ENCODE measurements at places on chromosomes 4 and X.

DNA sequence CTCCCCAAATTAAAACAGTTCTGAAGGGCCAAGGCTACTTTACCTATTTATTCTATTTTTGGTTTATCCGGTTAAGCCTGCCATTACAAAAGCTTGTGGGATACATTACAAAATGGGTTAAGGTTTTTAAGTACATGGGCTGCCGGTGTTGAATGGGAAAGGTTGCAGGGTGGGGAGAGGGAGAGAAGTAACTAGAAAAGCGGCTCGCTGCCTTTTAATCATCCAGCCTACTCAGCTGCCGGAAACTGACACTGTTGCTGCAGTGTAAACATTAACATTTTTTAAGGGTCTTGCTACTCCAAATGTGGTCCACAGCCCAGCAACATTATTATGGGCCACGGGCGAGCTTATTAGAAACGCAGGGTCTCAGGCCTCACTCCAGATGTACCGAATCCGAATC lies 1.5 kb upstream of the IL1RAPL1 start:
- no peak for DNase-seq

GRCh38 chrX:18348047-18348446 lies 6.4 kb downstream of the SCML2 start:
- DNase-seq: no peak

DNA sequence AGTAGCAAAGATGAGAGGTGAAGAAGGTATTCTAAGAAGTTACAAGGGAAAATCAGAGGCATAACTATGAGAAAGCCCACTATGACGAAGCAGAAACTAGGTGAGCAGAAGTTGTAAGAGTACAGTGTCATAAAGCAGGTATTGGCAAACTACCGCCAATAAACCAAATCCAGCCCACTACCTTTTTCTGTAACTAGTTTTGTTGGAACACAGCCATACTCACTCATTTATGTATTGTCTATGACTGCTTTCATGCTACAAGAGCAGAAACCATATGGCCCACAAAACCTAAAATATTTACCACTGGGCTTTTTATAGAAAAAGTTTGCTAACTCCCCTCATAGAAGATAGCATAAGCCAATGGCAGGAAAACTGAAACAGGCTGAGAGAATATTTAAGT lies 31.8 kb upstream of the ZCCHC13 start:
- DNase-seq: no peak

GRCh38 chr4:141757287-141757686 lies 120.9 kb downstream of the IL15 start:
- no peak for DNase-seq

GRCh38 chr4:179803857-179804256 lies 2361.6 kb upstream of the AGA start:
- DNase-seq: no peak

- no peak for DNase-seq
These were observed 25.8 kb downstream of the OTUD4 start for GRCh38 chr4:145154573-145154972.

GRCh38 chr4:76301068-76301774 lies 5.3 kb upstream of the STBD1 start:
- DNase-seq: no peak

- no peak for DNase-seq
These were observed 51.1 kb downstream of the WDFY3 start for GRCh38 chr4:84915396-84915780.

DNA sequence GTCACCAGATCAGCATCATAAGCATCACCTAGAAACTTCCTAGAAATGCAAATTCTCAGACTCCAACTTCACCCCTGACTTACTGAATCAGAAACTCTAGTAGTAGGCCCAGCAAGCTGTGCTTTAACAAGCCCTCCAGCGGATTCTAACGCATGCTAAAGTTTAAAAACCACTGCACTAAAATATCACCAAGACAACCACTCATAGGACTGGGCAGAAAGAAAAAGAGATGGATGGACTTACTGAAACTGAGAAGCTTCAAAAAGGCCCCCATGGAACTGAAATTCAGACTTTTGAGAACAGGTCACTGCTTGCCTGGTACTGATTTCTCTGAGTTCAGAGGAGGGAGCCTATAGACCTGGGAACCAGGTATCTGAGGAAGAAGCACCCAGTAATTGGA lies 40.1 kb downstream of the FAM241A start:
- no peak for DNase-seq

DNA sequence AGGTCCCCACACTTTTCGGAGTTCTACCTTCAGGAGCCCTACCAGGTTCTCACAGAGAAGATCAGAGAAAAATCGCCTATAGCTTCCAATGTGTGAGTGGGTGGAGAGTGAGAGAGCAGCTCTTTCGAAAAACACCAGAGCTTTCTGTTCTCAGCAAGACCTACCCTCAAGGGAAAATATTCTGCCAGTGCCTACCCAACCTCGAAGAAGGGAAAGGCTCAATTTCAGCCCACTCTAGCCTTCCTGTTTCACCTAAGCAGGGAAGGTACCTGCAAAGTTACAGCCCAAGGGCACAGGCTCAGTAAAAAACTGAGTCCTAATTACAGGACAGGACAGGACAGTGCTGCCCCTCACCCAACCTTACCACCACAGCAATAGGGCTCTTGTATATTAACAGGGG lies 104.0 kb upstream of the WDR17 start:
- DNase-seq: no peak

DNA sequence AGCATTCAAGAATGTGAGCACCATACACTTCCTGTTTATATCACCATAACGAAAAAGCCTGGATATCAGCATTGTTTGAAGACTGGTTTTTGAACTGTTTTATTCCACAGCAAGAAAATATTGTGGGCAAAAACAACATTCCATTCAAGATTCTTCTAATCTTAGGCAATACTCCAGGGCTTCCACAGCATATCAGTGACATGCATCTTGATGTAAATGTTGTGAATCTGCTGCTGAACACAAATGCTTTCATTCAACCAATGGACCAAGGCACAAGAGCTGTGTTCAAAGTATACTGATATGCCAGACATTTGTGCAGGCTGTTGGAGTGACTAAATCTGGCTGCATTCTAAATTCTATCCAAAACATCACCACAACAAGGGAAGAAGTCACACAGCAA lies 260.1 kb upstream of the ETNPPL start:
- DNase-seq: no peak

- no peak for DNase-seq
These were observed 7.0 kb upstream of the STPG2 start for GRCh38 chr4:98150092-98150761.

DNA sequence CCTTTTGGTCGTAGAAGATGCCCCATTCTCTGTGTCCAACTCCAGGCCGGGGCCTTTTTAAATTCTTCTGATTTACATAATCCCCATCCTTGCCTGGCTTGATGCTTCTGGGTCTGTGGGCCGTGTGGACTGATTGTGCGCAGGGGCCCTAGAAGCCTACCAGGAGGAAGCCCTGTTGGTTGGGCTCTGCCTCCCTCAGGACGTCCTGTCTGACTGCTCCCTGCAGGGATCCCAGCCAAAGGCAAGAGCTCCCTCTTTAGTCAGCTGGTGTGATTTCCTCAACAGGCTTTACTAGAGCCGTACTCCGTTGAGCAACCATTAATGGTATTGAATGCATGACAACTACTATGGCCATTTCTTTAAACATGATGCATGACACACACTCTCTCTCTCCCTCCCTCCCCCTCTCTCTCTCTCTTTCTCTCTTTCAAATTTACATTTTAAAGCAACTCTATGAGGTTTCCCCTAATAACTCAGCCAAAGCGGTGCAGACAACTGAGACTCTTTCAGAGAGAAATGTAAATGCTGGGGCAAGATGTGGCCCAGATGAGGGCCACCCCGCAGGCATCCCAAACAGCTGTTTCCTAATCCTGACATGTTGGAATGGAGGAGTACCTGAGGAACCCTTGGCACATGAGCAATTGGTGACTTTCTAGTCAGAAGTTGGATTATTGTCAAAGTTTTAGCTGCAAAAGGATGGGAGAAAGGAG lies 117.3 kb downstream of the DRD5 start:
- peak; percentile 37 for DNase-seq

DNA sequence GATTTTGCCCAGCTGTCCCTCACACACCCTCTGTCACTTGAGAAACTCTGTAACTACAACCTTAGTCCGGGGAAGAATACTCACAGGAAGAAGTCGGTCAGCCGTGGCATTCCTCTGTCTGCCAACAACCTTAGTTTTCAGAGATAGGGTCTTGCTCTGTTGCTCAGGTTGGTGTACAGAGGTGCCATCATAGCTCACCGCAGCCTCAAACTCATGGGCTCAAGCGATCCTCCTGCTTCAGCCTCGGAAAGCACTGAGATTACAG lies 12.2 kb upstream of the SPCS3 start:
- no peak for DNase-seq

- DNase-seq: peak; percentile 48
These were observed 40.0 kb upstream of the IRF2 start for GRCh38 chr4:184514121-184514988.

DNA sequence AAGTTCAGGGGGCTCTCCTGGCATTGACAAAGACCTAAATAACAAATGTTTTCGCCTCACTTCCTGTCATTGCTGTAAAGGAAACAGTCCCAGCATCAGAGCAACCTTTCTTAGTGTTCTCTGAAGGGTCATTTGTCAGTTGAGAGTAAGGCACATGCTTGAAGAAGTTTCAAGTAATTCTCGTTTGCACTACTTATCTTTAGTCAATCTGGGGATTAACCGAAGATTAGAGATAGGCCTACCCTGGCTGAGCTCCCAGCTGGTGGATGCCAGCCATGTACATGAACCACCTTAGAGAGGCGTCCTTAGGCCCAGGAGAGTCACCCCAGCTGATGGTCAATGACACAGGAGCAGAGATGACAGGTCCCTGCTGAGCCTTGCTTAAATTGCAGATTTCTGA lies 189.9 kb upstream of the PGRMC2 start:
- DNase-seq: no peak

- DNase-seq: no peak
These were observed 2.7 kb downstream of the CRMP1 start for GRCh38 chr4:5890063-5890727.

DNA sequence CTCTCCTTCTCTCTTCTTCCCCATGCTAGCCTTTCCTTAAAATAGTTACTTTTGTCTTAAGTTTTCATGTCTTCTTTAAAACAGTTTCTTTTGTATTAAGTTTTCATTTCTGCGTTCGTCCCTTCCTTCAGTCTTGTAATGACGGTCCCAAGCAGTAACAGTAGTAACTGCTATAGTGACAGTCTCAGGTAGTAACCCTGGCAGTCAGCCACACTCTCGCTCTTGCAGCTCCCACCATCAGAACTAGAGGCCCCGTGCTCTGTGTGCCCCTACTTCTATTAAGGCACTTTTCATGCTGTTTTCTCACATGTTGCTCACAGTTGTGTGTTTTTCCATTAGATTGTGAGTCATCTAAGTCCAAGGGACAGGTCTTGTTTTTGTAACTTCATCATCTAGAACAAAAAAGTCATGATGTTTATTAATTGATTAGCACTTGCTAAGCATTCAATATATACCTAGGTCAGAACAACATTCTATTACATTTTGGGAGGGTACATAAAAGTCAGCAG lies 49.3 kb downstream of the C4orf33 start:
- DNase-seq: no peak

GRCh38 chrX:2662586-2662985 lies 28.5 kb upstream of the CD99 start:
- DNase-seq: no peak

DNA sequence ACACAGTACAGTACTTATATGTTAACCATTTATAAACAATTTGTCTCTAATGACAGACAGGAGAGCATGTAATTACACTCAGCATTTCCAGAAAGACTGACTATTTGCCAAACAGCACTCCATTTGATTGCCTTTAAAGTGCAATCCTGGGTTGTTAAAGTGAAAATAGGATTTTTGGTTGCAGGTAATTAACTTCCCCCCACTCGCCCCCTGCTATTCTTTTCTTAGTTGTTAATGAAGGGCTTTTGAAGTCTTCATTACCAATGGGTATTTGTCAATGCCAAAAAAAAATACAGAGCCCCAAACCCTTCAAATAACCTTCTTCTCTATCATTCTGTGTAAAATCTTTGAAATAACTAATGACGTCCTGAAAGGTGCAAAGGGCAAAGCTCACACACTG lies 825.6 kb downstream of the STPG2 start:
- DNase-seq: no peak

DNA sequence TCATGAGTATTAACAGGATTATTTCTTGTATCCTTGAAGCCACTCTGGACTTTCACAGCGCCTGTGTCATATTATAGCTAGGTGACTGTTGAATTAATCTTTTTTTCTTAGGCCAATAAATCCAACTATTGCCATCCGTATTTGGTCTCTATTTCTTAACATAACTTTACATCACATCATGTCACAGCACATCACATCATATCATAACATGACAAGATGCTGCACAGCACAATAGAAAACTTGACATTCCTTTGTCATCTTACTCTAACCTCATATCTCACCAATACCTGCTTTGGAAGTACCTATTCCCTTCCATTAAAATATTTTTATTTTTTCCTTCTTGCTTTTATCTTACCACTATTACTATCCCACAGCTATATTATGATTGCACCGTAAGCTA lies 1480.8 kb downstream of the TECRL start:
- DNase-seq: no peak

- DNase-seq: no peak
These were observed 240.4 kb upstream of the PSAPL1 start for GRCh38 chr4:7675136-7675535.

GRCh38 chr4:10998846-10999245 lies 314.3 kb upstream of the CLNK start:
- DNase-seq: no peak

DNA sequence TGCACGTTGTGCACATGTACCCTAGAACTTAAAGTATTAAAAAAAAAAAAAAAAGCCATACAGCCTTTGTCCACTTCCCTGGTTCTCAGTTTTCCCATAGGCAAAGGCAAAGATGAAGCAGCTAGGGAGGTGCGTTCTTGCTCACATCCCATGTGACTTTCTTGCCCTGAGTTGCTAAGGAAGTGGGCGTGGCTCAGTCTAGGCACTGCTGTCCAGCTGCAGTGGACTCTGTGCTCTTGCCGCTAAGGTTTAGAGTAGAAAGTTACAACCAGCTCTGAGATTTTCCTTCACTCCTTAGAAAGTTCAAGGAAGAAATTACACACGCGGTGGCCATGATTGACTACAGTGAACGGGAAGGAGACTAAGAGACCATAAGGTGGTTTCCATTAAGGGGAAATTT lies 144.7 kb downstream of the NAA11 start:
- DNase-seq: no peak

DNA sequence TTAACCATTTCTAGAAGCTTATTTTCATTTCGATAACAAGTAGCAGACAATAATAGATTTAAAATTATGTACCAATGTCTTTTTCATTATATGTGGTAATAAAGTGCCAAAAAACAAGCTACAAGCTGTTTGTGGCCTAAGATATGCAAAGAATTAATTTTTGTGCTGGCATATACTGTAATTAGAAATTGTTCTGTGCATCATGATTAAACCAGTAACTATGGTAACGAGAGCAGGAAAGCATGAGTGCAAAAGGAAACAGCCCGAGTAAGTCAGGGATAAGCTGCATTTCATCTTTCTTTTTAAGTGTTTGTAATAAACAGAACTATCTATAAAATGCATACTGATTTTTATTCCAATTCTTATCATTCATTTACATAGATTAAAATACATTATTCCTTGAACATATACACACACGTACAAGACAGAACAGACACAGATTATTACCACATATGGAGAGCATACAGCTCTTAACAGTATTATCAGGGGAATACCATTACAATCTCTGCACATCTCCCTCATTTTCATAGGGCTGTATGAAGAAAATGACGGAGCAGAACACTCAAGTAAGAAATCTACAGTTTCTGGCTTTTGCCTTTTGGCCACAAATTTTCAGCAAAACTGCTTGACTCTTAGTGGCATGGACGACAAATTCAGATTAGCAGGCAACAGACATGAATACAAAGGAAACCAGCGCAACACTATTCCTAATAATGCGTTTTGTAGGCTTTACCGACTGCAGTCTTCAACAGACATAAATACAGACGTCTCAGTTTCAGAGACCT lies 121.3 kb upstream of the WDR17 start:
- no peak for DNase-seq
